ENCODE measurements at places on chromosomes 1 and 21.
A peak's percentile ranks its signal among the peaks of the same experiment; 100 is the strongest.

- DNase-seq = no peak
Observed at GRCh38 chr21:26405071-26405470, 168.0 kb downstream of the CYYR1 start.

DNA sequence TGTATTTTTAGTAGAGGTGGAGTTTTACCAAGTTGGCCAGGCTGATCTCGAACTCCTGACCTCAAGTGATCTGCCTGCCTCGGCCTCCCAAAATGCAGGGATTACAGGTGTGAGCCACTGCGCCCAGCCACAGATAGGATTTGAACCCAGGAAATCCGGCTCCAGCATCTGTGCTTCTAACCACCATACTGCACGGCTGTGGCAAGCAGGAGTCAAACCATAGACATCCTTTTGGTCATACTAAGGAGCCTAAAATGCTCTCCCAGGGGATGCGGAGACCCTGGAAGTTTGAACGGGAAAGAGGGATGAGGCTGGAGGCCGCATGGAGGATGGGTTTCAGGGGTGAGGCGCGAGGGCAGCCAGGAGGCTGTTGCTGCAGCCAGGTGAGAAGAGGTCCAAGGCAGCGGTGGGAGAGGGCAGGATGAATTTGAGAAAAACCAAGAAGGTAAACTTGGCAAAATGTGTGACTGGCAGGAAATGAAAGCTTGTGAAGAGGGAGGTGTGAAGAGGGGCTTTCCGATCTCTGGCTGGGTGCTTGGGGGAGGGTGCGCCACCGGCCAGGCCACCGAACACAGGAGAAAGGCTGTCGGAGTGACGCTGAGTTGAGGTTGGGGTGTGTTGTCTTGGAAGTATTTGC lies 24.0 kb upstream of the CDK18 start:
- DNase-seq = peak; percentile 54

DNA sequence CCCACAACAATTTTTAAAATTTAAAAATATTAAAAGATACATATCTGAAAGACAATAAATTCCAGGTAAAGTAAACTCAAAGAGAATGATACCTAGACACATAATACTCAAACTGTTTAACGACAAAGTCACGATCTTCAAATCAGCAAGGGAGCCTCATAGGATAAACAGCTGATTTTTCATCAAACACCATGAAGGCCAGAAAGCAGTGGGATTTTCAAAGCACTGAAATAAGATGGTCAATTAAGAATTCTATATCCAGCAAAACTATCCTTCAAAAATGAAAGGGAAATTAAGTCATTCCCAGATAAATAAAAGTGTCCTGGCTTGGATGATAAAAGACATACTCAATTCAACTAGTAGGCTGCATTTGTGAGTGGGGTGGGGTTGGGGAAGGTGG lies 100.5 kb downstream of the TIAM1 start:
- DNase-seq = no peak

DNA sequence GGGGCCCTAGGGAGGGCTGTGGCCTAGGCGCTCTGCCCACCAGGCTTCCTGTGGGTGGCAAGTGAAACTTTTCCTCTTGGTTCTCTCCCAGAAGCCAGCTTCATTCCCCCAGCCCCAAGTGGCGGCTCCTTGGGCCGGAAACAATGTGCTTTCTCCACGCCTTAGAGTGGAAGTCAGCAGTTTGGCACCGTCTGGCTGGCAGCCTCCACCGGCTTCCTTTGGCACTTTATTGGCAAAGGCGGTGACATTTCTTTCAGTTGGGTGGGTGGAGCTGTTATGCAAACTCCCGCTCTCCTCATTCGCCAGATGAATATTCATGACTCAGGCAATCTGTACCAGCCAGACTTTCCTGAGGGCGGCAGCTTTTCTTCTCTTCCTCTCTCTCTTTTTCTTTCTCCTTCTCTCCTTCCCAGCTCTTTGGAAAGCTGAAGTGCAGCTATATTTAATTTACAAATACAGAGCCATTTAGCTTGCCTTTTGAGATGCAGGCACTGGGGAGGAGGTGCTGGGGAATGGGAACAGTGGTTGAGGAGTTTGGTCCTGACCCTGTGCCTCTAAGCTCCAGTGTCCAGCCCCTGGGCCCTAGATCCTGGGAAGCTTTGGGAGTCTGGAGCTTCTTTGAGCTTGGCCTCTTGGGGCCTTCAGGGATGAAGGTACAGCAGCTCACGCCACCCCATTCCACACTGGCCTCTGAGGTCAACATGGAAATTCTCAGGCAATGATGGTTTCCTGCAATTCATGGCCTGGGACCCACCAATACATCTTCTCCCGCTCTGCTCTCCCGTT lies 67.8 kb upstream of the POU3F1 start:
- no peak for DNase-seq

Measured in activated T-helper 9 cell treated with anti-CD3 and anti-CD28 coated beads, Interleukin-2, amount 50 U/mL, for 16 hours (primary cell).